Right renal cortex interstitium (tissue), 3 donors: ENCODE measurements at places on chromosomes 6 and 20.

DNA sequence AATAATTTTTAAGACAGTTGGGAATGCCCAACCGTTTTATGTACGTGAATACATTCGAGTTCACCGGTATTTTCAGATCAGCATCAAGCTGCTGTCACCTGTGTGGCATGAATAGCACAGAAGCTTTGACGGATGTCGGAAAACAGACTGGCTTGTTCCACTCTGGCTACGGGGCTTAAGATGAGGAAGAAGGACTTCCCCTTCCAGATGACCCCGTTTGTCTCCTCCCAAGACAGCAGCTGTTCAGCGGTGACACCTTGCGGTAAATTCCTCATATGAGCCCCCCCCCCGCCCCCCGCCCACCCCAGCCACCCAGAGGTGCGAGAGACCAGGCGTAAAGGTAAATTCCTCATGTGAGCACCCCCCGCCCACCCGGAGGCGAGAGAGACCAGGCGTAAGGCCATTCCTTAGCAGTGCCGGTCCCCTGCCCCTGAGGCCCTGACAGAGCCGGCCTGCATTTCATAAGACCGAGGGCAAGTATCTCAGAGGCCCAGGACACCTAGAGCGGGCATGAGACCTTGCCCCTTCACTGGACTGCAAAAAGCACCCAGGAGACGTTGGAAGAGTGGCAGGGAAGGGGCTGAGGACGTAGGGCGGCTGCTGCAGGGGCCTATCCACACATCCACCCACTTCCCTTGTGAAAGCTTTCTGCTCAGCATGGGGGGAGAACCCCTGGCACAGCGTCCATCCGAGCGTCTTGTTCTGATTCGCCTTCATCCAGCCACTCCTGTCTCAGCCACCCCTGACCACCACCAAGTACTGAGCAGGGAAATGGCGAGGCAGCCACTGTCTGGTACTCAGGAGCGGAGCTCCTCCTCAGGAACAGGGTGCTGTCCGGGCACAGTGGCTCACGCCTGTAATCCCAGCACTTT is 7.3 kb upstream of the PCMTD2 start:
- no peak for DNase-seq

DNA sequence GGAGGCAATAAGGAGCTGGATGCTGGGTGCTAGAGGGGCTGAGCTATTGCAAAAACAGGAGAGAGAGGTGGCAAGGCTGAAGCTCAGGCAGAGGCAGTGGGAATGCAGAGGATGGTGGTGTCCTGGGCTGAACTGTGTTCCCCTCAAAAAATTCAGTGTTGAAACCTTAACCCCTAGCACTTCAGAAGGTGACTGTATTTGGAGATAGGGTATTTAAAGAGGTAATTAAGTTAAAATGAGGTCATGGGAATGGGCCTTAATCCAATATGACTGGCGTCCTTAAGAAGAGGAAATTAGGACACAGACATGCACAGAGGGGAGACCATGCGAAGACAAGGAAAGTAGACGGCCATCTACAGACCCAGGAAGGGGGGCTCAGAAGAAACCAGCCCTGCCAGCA is 11.5 kb upstream of the MMP9 start:
- DNase-seq, result no peak

DNA sequence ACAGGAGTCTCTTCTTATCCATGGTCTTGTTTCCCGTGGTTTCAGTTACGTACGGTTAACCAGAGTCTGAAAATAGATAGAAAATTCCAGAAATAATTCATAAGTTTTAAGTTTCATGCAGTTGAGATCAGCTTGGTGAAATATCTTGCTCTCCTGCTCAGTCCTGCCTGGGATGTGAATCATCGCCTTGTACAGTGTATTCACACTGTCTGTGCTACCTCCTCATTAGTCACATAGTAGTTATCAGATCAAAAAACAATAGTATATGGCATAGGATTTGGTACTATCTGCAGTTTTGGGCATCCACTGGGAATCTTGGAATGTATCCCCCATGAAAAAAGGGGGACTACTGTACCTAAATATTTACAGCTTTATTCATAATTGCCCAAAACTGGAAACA is 22.7 kb upstream of the MOCS1 start:
- DNase-seq, result no peak

GRCh38 chr20:23129266-23129665 is 43.1 kb upstream of the CD93 start:
- no peak for DNase-seq

- no peak for DNase-seq
Measured at GRCh38 chr20:16701296-16701695, 28.5 kb upstream of the SNRPB2 start.

DNA sequence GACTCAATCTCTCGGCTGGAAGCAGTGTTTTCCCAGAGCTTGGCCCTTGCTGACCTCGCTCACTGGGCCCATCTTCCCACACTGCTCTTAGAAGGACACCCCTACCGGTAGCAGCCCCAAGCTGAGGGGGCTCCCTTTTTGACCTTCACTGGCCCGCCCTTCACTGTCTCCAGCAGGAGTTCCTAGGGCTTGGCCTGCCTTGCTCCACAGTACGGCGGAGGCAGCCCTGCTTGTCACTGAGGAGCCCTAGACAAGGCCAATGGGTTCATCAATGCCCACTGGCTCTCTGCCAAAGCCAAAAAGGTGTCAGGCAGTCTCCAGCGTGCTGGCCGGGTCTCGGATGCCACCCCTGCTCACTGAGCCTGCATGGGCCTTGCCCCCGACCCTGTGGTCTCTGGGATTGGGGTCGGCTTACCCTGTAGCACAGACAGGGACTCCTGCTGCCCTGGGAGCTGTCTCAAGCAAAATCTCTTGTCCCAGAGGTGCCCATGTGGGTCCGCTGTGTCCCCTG is 2.1 kb downstream of the MMP24OS start:
- DNase-seq, result no peak
